ENCODE measurements at places on chromosomes 13 and 19.

DNA sequence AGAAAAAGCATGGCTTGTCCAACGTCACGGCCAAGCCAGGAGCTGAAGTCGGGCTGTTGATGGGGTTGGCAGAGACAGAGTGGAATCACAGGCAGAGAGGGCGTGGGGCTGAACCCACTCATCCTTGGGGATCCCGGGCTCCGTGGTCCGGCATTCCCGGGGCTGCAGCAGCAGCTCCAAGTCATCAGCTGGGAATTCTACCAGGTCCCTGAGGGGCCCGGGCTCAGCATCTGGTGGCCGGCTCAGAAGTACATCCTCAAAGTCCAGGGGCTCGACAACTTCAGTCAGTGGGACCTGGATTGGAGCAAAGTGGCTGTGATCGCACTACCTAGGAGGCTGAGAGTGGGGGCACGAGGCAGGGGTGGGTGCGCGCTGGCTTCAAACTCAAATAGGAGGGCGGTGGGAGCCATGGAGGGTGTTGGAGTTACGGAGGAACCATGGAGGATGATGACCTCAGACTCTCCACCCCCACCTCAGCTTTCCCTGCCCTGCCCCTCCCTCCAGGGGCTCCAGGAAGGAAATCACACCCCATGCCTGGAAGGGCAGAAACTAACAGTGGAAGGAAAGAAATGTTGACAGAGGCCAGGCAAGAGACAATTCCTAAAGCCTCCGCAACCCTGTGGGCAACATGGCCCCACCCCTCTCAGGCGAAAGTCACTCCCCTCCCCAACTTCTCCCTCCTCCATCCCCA, 9.5 kb downstream of the DOCK6 start:
- no peak for DNase-seq

DNA sequence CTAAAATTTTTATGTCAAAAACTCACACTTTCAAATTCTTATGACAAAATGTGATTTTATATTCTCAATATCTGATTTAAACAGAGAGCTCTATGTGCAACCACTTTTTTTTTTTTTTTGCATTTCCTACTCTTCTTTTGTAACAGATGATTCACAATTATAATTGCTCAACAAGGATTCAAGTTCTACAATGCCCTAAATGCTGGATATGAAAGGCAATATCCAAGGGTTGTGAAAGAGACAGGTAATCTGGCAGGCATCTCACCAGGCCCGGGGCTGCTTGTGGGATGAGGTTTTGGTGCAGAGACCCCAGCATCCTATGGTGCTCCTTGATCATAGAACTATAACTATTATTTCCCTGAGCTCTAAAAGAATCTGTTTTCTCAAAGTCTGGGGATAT, 363.6 kb upstream of the NBEA start:
- DNase-seq = no peak

- no peak for DNase-seq
These were observed 15.7 kb upstream of the ERVV-1 start for GRCh38 chr19:52997975-52998374.

GRCh38 chr19:16791942-16792341, 37.3 kb upstream of the SIN3B start:
- no peak for DNase-seq

- DNase-seq = no peak
These were observed 1.9 kb upstream of the LINGO3 start for GRCh38 chr19:2309734-2310362.

- DNase-seq = no peak
These were observed 188.5 kb upstream of the ARGLU1 start for GRCh38 chr13:106756446-106756845.

- DNase-seq = no peak
These were observed 34.1 kb upstream of the EDNRB start for GRCh38 chr13:77952737-77953136.

- no peak for DNase-seq
These were observed 12.6 kb upstream of the GARRE1 start for GRCh38 chr19:34241513-34242337.

DNA sequence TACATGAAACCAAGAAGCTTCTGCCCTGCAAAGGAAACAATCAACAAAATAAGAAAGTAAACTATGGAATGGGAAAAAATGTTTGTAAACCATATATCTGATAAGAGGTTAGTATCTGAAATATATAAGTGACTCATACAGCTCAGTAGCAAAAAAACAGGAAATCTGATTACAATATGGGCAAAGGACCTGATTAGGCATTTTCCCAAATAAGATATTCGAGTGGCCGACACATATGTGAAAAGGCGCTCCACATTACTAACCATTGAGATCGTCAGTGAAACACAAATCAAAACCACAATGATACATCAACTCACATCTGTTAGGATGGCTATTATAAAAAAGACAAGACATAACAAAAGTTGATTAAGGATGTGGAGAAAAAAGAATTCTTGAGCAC, 2818.6 kb upstream of the PCDH20 start:
- DNase-seq = no peak

DNA sequence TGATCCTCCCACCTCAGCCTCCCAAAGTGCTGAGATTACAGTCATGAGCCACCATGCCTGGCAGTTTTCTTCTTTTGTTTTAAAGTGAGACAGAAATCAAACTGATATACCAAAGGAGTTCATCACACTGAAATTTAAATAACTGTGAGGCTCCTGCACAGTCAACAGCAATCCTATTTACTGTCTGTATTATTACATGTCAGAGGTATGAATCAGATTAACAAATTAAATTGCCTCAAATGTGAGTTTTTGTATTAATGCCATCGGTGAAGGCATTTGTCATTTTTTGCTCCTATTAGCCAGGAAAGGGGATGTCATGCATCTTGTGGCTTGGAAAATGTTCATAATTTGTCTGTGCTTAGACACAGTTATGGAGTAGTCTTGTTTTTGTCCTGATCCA, 20.4 kb downstream of the DCT start:
- no peak for DNase-seq

DNA sequence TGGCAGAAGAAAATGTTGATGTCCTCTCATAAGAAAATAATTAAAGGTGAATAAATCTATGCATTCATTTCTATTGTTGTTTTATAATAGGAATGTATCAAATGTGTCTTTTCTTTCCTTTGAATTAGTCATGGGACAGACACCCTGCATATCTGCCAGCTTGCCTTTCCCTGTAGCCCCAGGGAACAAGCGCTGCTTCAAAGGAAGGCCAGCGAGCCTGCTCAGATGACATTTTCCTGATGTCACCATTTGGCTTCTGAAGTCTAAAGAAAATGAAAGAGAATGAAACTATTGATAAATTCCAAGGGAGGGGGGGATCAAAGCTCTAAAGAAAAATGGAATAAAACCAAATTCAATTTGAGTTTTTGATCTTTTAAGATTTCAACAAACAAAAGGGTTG, 574.8 kb downstream of the IRS2 start:
- no peak for DNase-seq

DNA sequence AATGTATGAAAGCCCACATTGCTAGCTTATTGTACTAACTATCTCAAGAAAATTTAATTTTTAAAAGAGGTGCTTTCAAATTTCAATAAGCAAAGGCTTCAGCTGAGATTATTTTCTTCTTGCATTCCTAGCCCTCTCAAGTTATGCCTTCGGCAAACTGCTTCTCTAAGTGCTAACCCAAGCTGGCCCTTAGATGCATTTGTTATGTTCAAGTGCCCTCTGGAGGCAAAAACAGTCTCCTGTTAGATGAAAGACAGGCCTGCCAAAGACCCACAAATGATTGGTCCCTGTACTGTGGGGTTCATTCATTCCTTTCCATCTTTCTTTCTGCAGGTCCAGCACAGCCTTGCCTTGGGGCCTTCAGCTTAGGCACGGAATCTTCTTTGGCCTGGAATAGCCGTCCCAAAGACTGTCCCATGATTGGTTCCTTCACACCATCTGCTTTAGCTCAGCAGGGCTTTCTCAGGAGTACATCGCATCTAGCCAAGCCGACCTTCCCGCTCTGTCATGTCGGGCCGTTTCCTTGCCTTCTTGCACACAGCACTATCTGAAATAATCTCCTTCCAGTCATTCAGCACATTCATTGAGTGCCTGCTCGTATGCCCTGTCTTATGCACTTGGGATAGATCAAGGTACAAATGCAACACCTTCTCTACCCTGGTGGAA, 26.4 kb upstream of the TPTE2 start:
- no peak for DNase-seq

DNA sequence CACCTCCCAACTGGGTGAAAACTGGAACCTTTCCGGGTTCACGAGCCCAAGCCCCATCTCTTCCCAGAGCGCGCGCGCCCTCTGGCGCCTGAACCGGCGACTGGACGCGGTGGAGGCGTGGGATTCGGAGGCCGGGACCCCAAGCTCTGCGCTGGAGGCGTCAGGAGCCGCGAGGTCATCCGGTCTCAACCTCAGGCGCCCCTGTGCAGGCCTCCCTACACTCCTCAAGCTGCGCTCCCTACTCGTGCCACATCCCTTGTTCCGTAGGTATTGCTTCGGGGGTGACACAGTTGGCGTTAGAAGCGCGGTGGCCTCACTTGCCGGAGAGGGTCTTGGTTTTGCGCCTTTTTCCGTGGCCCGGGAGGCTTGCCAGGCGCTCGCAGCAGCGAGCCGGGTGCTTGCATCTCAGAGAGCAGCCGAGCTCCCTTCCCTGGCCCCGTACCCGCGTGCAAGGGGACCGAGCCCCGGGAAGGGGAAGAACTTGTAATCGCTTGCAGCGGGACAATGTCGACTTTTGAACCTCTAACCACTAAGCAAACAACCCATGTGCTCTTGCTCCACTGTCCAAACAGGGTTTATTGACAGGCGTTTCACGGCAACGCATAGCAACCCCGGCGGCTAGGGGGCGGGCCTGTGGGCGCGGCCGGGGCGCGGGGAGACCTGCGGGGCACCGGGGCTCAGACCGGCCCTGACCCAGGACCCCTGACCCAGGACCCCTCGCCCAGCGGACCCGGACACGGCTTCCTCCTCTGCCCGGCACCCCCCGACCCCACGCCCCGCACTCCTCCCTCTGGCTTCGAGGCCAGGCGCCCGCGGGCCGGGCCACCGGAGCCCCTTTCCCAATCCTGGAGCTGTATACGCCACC, 8.5 kb downstream of the CDX2 start:
- no peak for DNase-seq

- DNase-seq = no peak
These were observed 164.4 kb downstream of the LMO7 start for GRCh38 chr13:75800545-75800944.

GRCh38 chr19:40630571-40631160, 29.5 kb downstream of the LTBP4 start:
- DNase-seq = no peak

GRCh38 chr13:41756198-41756880, 204.6 kb downstream of the VWA8 start:
- no peak for DNase-seq

GRCh38 chr13:110293037-110293436, 13.9 kb downstream of the COL4A1 start:
- DNase-seq = no peak

Data from activated naive CD8-positive, alpha-beta T cell treated with anti-CD3 and anti-CD28 coated beads, Interleukin-2, amount 50 U/mL, for 16 hours (primary cell).